ENCODE measurements at places on chromosomes 4 and X. TPM values are rescaled to one million over a fixed set of nuclear protein-coding genes. Genes with fewer than 3 reads are reported as not detected.

- no peaks in the 10 kb centered on the region for H3K27me3 ChIP-seq
- no peak overlapping the region for H3K27ac ChIP-seq
- H3K4me1 ChIP-seq: peaks cover 70% of the 10 kb centered on the region
- H3K36me3 ChIP-seq: peaks cover 69% of the 10 kb centered on the region
- DNase-seq: no peak
- H3K4me3 ChIP-seq: no peak overlapping the region
These were observed 32.3 kb upstream of the ASMTL start for GRCh38 chrX:1485033-1485432.

DNA sequence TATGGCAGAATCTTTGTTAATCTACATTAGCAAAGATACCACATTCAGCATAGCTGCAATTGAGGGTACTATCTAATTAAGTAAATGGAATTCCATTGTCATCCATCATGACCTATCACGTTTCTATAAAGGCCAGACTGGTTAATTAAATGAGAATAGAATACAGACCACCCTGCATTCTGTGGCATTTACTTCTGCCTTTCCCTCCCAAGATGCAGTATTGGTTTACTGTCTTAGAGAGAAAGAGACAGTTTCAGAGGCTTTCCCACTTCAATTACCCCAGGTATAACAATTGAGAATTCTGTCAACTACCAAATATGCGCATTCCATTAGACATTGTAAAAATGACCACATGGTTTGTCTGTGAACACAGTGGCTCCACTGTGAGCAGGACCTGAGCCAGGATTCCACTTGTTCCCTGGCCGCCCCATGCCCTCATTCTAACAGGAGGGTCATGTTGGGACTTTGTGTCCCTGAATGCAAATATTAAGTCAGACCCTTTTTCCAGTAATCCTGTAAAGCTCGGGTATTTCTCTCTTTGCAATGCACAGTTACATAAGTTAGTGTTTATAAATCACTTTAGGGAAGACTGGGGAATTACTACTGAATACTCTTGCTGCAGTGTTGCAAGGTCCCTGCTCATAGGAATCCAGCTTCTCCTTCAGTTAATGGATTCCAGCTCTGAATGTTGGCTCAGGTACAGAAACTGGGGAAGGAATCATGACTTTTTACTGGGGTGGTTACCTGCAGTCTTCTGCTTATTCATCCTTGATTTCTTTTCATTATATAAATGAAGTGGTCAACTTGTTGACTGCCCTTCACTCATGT lies 261.0 kb downstream of the PDGFC start:
- H3K4me3 ChIP-seq: no peak overlapping the region
- H3K27ac ChIP-seq: no peak overlapping the region
- no peaks in the 10 kb centered on the region for H3K4me1 ChIP-seq
- H3K36me3 ChIP-seq: no peaks in the 10 kb centered on the region
- no peak for DNase-seq

DNA sequence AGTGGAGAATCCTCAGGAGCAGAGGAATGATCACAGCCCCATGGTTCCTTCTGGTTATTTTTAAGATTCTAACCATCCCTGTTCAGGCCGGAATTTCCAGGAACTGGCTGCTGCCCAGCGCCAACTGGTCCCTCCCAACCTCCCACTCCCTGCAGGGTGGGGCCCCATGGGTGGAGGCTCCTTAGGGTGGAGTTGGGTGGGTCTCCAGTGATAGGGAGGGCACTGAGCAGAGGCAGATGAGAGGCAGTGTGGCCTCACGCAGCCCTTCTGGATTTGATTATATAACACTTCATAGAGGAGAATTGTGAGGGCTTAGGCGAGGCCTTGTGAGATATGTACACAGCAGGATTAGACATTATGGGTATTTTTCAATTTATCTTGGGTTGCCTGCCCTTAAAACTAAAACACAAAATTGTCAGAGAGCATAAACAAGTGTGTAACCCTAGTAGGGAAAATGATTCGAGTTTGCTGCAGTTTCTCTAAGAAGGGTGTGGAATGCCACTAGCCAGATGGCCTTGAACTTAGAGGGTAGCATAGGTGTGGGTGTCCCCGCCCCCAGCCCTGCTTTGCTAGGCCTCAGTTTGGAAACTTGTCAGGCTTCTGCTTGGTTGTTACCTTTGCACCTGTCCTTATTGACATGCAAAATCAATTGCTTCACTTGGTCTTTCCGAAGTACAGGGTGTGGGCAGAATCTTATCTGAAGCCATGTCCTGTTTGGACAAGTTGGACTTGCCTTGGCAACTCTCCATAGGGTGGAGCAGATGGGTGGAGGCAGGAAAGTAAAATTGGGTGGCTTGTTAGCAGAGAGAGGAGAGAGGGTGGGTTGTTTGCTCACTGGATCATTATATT lies 9.4 kb downstream of the KLF3 start:
- no peak overlapping the region for H3K27ac ChIP-seq
- peaks cover 34% of the 10 kb centered on the region for H3K4me1 ChIP-seq
- DNase-seq: no peak
- no peaks in the 10 kb centered on the region for H3K36me3 ChIP-seq

GRCh38 chr4:1337376-1337831 lies 9.6 kb upstream of the UVSSA start:
- H3K27me3 ChIP-seq: no peaks in the 10 kb centered on the region
- DNase-seq: peak; percentile 67
- peaks cover 63% of the 10 kb centered on the region for H3K36me3 ChIP-seq
- H3K27ac ChIP-seq: peak overlapping the region; percentile 69

PDE5A gene
- not detected for total RNA-seq

ADAM29 gene
- not detected for total RNA-seq

MAP7D3 gene
- 13.9 TPM for total RNA-seq
